ENCODE measurements at places on chromosomes 7 and 10. TPM values are rescaled to one million over a fixed set of nuclear protein-coding genes. Genes with fewer than 3 reads are reported as not detected.

CFAP70 gene
- 2.1 TPM for total RNA-seq

CTAGE4 gene
- total RNA-seq = 0.32 TPM

TMEM140 gene
- total RNA-seq = 12.0 TPM

WNT8B gene
- not detected for total RNA-seq

EMX2 gene
- not detected for total RNA-seq

PLAC9 gene
- 60.6 TPM for total RNA-seq

TAC1 gene
- total RNA-seq = 0.16 TPM

BTBD16 gene
- not detected for total RNA-seq

ZFAND2A gene
- 23.5 TPM for total RNA-seq

CEP55 gene
- 0.94 TPM for total RNA-seq

CRYGN gene
- 0.47 TPM for total RNA-seq

PPP1R9A gene
- 0.60 TPM for total RNA-seq

LRWD1 gene
- 14.7 TPM for total RNA-seq
